Stimulated activated CD8-positive, alpha-beta memory T cell treated with anti-CD3 and anti-CD28 coated beads, Interleukin-7, amount 100 ng/mL, for 4 hours (primary cell): ENCODE measurements at places on chromosomes 2 and 18.

DNA sequence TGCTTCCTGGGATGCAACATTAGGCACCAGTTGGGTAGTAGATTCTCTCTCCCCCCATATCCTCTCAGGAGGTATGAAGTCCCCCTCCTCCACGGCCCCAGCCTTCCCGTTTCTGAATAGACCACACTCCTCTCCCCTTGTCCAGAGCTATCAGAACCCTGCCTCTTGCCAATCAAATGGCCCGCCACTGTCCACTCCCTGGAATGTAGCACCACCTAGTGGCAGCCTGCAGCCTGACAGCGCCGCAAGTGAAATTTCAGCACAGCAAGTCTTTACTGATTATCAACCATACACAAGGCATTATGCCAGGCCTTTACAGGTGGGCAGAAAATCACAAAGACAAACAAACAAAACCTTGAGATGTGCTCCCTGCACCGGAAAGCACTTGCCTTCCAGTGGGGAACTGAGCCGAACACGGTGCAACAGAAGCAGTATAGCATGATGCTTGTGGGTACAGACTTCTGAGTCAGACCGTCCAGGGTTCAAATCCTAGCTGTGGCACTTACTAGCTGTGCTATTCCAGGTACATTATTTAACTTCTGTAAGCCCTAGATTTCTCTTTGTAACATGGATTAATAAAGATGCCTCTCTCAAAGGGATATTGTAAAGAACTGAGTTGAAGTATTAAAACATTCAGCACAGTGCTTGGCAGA is 174.0 kb downstream of the SMAD2 start:
- DNase-seq = no peak

GRCh38 chr2:69366-70344 is 23.4 kb upstream of the FAM110C start:
- DNase-seq = no peak

GRCh38 chr18:45335282-45336043 is 279.8 kb upstream of the SLC14A2 start:
- DNase-seq = no peak

- DNase-seq = no peak
Measured at GRCh38 chr2:210324458-210324857, 9.5 kb upstream of the MYL1 start.

DNA sequence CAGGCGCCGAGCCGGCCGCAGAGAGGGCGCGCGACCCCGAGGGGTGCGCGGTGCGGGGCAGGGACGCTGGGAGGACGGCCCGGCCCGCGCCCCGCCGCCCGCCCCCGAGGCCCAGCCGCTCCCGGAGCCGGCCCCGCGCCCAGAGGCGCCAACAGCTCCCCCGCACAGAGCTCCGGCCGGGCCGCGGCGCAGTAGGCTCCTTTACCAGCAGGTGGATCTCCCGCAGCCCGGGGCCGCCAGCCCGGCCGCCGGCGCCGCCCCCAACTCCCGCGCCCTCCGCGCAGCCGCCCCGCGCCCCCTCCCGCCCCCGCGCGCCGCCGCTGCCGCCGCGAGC is 258 bp downstream of the MGAT4A start:
- no peak for DNase-seq

DNA sequence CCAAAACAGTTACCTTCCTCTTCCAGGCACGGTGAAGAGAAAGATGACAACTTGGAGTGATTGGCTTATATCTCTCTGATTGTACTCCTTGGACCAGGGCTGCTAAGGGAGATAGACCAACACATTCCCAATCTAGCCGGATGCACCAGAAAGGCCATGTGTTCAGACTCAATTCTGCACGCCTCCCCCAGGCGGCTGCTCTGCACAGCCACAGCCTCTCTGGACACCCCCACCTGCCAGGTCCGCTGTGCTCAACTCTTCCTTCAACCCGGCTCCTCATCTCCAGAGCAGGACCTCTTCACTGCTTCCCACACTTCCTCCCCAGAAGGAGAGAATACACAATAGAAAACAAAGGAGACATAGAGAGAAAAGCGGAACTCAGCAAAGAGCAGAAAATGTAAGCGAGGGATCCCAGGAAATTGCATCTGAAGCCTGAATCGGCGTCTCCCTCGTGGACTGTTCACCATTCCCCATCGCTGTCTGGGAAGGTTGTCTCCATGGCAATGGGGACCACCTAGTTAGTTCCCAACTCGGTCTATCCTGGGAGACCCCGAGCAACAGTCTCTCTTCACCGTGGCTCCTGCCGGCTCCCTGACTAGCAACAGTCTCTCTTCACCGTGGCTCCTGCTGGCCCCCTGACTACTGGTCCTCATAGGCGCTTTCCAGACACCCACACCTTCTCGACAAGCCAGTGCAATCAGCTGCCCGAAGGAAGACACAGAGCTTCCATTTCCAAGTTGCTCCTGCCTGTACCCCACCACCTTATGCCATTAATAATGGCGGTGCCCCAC is 361.7 kb upstream of the MYT1L start:
- no peak for DNase-seq
